Endothelial cell (in vitro differentiated cells): ENCODE measurements at places on chromosomes 1 and 21.
A peak's percentile ranks its signal among the peaks of the same experiment; 100 is the strongest.

- no peak for DNase-seq
Observed at GRCh38 chr1:168801032-168801745, 72.2 kb upstream of the DPT start.

- DNase-seq = no peak
Observed at GRCh38 chr1:197844651-197845050, 57.8 kb upstream of the C1orf53 start.

GRCh38 chr1:21749109-21749508, 33.8 kb downstream of the USP48 start:
- no peak for DNase-seq

GRCh38 chr1:235015291-235015985, 113.2 kb downstream of the TOMM20 start:
- no peak for DNase-seq

- no peak for DNase-seq
Observed at GRCh38 chr1:208029381-208030287, 118.7 kb upstream of the CD34 start.

DNA sequence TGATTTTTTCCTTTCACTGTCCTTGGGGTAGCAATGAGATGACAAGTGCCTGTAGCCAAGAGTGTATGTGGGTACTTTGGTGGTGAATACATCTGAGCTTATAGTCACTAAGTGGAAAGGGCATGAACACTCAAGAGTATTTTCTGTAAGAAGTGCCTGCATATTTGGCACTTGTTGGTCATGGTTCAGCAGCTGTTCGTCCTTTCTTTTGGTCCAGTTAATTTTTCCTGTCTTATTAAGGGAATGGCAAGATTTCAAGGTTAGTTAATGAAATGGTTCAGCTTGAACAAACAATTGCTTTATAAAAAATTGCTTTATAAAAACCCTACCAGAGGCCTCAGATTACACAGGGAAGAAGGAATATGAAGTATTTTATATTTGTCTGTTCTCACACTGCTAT, 48.6 kb upstream of the GPR52 start:
- DNase-seq = no peak

DNA sequence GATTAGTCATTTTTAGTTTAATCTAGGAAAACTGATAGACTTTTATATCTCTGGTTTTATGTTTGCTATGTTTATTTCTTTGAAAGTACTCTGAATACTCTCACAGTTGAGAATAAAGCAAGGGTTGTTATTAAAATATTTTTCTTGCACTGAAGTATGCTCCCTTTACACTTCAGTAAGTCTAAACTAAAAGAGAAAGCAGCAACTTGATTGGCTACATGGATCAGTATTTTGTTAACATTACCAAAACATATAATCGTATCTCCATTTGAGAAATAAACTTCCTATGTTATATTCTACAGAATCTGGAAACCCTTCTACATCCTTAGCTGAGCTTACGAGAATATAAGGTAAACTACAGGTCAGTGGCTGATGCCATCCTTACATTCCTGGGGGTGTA, 149.5 kb upstream of the HP1BP3 start:
- no peak for DNase-seq

GRCh38 chr1:36323636-36324352, at the start of gene EVA1B:
TSS of gene EVA1B (minus strand) at chr1:36323645. CDS start at chr1:36323037, 608 bp downstream.
- peak; percentile 79 for DNase-seq

DNA sequence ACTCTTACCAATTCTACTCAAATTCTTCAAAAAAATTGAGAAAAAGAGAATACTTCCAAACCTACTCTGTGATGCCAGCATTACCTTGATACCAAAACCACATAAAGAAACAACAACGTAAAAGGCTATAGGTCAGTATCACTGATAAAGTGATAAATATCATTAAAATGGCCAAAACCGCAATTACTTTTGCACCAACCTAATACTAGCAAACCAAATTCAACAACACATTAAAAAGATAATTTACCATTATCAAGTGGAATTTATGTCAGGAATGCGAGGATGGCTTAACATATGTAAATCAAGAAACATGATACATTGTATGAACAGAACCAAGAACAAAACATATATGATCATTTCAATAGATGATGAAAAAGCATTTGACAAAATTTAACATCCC, 7.0 kb downstream of the SPAG17 start:
- no peak for DNase-seq

DNA sequence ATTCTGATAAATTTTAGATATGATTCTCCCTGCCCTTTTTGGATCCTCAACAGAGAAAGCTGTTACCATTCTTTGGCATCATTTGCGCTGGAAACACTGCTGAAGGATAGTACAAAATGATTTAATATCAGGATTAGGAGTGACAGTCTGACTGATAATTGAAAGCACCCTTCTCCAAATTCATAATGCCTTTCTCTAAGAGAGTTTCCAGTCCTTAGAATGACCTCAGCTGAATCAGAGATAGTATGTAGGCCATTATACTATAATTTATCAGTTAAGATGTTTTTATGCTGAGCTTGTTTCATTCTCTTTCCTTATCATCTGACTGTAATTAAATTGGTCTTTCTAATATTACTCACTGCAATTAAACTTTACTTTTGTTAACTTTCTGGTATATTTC, 166.7 kb downstream of the ZNF326 start:
- DNase-seq = no peak

DNA sequence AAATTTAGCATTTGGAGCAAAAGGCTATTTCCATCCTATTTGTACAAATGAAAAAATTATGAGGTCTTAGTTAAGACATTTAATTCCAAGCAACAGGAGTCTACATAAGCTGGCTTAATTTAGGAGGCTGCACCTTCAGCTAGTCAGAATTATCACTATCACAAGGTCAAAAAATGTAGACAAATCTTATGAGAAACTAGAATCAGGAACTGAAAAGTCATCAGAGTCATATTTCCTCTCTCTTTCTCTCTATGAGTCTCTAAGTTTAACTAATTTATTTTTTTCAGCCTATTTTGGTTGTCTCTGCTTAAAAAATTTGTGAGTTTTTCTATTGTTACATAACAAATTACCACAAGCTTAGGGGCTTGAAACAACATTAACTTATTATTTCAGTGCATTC, 807.1 kb upstream of the PRMT6 start:
- DNase-seq = no peak

- no peak for DNase-seq
Observed at GRCh38 chr1:115373305-115373704, 35.3 kb upstream of the NGF start.

DNA sequence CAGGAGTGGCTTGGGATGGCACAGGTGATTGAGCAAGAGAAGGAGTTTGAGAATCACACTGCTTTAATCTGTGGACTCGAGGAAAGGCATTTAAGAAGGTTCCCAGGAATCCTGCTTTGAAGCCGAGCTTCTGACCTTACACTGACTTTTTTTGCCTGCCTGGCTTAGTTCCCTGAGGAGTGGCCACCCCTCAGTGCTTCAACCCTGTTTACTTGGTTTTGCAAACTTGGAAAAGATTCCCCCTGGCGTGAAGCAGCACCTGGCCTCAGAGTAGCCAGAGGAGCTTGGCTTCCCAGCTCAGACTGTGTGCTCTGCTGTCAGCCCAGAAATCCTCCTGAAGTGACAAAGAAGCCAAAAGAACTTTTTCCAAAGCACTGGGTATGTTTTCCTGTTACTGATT, 48.5 kb upstream of the LDLRAP1 start:
- no peak for DNase-seq

DNA sequence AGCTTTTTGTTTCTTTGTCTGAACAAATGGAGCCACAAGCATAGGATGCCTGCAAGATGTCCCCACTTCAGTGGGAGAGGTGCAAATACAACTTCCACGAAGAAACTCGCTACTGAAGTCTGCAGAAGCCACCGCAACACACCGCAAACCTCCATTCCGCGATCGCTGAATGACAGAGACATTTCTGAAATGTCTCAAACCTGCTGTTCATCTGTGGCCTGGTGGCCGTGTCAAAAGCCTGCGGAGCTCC, 1.0 kb downstream of the TP53BP2 start:
- peak; percentile 11 for DNase-seq

GRCh38 chr1:67710417-67710816, 25.4 kb downstream of the GADD45A start:
- DNase-seq = no peak

- DNase-seq = no peak
Observed at GRCh38 chr1:82819234-82819633, 1018.5 kb downstream of the ADGRL2 start.

DNA sequence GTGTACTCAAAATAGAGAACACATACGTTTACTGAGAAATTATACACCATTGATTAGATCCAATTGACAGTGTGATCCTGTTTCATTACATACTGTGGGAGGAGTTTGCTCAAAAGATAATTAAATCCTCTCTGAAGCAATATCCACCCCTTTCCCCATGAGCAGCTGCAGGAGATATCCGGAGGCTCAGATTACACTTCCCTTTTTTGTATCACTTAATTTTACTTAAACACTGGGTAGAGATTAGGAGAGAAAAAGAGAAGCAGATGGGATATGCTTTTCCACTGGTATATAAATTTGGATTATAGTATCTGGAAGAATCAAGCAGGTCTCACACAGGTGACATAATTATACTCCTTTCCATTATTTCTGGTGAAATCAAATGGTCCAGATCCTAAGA, 333.3 kb upstream of the ZRANB2 start:
- DNase-seq = no peak

GRCh38 chr1:179269071-179269470, 24.5 kb upstream of the SOAT1 start:
- no peak for DNase-seq

GRCh38 chr1:161200421-161200991, 1.7 kb upstream of the ADAMTS4 start:
- DNase-seq = no peak

DNA sequence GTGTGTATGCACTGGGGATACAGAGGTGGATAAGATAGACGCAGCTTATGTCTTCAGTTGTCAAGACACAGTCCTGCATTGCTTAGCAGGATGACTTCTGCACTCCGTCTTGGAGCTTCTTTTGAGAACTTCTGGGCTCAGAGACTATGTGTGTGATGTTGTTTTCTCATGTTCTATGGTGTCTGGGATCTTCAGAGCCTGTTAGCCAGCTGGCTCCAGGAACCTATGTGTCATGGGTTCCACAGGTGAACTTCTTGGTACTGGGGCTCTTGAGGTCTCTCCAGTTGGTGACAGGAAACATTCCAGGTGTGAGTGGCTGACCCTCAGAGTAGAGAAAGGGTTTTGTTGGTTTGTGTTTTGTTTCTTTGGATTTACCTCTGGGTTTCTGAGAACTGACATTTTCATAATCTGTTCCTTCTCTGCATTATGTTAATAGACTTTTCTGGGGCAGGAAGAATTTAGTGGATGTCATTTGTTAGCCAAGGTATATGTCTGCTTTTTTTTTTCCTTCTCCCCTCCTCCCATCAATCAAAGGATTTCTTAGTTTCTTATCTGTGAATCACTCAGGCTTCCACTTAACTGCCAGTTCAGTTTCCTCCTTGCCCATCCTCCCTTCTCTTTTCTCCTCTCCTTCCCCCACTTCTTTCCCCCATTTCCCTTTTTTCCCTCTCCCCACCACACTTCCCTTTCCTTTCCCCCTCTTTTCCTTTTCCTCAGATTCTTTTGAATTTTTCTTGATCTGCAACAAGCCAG, 18.1 kb downstream of the FGGY start:
- DNase-seq = no peak

DNA sequence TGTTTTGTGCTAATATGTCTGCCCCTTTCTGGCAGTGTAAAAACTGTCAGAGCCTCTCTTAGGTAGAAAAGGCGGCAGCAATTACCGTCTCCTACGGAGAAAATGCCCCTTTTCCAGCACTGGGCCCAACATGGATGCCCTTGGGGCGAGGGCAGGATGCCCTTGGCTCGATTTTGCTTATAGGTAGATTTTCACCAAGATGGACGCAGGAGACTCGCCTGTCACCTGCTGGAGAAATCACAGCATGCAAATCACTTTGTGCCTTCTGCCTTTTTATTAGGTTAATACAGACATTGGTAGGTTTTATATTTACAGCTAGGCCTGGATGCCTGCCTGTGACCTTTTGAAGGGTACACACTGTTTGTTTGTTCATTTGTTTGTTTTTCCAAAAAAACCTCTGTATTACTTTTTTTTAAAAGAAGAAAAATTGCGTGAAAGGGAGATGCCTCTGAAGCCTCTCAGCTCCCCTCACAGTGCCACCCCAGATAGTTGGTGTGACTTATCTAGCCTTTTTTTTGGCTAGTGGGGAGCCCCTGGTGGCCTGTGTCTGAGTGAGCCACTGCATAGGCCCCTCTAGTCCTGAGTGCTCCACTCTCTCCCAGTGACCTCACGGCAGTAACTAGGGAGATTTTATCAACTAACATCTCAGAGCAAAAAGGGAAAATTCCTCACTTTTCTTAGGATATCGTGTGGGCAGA, 2.5 kb downstream of the ATP1B1 start:
- DNase-seq = no peak

DNA sequence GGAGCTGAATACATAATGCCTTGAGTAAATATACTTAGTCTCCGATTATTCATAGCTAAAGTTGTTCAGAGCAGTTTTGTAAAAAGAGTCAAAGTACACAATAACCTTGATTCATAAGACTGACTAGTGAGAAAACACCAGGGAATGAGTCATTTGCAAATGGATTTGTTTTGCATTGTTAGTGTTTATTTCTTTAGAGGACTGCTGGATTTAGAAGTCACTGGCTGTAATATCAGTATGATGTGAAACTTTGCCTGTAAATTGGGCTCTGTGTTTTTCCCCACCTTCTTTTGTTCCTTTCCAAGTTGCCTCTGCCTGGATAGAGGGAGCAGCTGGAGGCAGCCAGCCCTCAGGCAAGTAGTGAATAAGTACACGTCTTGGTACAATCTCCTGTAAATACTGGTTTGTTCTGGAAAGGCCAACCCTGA, 474.7 kb downstream of the NUF2 start:
- DNase-seq = no peak

- DNase-seq = no peak
Observed at GRCh38 chr1:114379987-114380386, 131.0 kb downstream of the TRIM33 start.

- DNase-seq = no peak
Observed at GRCh38 chr1:21586222-21586621, 77.0 kb downstream of the ALPL start.
